ENCODE measurements at places on chromosomes 1 and 21.

DNA sequence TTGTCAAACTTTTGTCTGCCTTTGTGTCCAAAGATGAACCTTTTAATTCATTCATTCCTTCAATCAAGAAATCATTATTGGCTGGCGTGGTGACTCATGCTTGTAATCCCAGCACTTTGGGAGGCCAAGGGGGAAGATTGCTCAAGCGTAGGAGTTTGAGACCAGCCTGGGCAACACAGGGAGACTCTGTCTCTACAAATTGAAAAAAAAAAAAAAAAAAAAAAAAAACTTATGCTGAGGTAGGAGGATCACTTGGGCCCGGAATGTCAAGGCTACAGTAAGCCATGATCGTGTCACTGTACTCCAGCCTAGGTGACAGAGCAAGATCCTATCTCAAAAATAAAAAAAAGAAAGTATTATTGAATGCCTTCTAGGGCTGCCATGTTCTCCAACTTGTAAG is 51.3 kb upstream of the CXADR start:
- DNase-seq, result peak; percentile 47

- peak; percentile 84 for DNase-seq
These were observed 11.9 kb upstream of the PADI3 start for GRCh38 chr1:17236779-17237560.

GRCh38 chr1:234983564-234984238 is 144.9 kb downstream of the TOMM20 start:
- no peak for DNase-seq

- no peak for DNase-seq
These were observed 80.4 kb upstream of the SPATA6 start for GRCh38 chr1:48552420-48552819.

DNA sequence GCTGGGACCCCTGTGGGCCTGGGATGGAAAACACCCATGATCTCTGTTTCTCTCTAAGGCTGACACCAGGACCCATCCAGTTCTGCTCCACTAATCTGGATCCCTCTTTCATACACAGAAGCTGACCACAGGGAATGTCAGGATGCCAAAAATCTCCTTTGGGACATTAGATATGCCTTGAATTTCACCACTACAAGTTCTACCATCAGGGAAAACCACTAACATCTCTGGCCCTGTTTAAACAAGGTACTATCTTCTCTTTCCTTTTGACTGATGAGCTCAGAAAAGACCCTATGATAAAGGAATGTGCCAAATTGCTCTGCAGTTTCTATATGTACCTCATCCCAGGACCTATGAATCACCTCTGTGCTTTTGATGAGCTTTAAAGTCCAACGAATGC is 10.2 kb upstream of the PLXNA2 start:
- no peak for DNase-seq

DNA sequence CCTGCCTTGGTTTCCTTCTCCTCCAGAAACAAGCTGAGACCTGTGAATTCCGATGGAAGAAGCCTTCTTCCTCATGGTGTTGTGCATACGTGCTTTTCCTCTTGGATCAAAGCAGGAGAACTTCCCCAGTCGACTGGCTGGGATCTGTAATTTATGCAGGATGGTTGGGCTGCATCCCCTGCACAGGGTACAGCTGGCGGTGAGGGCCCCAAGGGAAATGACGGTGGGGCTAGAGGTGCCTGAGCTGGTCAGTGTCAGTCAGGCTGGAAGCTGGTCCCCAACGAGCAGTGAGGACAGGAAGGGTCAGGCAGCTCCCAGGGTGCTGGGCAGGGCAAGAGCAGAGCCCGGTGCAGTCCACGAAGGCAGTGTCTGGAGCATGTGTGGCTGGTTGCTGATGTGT is 106.7 kb downstream of the CNIH3 start:
- DNase-seq, result no peak

- peak; percentile 70 for DNase-seq
These were observed 144.9 kb upstream of the HOOK1 start for GRCh38 chr1:59669752-59670312.

GRCh38 chr1:240801442-240801841 is 189.5 kb upstream of the GREM2 start:
- peak; percentile 44 for DNase-seq

DNA sequence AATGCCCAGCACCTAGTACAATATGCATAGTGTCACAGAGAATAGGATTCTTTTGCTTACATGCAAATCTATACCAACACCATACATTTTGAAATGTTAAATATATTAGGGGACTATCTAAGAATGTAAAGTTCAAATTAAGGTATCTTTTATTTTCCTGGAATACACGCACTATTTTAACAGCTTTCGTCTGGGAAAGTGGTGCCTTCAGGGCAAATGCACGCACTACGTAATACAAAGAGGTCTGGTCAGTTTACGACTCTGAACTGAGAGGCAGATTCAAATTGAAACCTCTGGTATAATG is 931 bp downstream of the FUBP1 start:
- DNase-seq, result no peak

DNA sequence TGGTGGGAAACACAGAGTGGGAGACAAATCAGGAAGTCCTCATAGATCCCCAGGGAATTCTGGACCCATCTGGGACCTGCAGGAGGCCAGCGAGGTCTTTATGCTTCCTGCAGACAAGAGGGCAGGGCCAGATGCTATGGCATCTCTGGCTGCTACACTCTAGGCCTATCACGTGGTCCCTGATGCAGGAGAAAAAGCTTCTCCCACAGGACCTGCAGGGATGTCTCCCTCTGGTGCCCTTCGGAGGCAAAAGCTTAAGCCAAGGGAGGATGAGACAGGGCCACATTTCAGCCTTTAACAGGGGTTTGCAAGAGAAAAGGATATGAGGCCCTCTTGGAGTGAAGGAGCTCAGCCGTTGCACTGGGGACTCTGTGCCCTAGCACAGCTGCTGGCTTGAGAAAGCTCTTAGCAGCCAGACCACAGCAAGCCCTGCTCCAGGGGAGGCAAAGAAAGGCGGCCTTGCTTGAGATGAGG is 243.0 kb downstream of the C1orf94 start:
- no peak for DNase-seq

- no peak for DNase-seq
These were observed 16.1 kb downstream of the CD101 start for GRCh38 chr1:117017648-117018047.

DNA sequence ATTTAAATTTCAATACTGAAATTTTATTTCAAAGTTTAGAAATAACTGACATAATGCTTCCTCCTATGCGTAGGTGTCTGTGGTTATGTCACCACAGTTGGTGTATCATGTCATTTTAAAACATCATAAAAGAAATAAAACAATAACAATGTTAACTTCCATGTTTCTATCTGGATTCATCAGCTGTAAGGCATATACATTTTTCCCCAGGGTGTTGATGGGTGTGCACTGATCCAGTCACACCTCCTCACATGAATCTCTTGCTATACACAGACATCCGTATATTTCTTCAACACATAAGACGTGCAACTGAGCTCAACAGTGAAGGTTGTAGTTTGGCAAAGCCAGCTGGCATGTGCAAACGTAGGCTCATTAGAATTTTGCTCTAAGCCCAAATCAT is 6.2 kb downstream of the KCNA3 start:
- DNase-seq, result no peak

DNA sequence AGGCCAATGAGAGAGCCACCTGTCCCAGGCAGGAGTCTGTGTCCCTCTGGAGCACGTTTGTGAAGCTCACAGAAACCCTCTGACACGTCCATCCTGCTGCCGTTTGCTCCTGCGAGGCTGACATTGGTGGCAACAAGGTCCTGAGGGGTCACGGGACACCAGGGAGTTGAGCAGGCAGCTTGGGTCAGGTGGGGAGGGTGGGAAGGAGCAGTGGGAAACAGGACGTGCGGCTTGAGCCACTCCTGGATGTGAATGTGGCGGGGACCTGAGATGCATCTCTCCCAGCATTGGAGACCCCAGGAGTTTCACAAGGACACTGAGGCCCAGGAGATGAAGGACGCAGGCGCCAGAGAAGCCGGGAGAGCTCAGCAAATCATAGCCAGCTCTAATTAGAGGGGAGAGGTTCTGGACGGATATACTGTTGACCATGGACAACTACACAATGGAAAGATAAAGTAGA is 149.0 kb downstream of the PEX14 start:
- DNase-seq, result no peak

- no peak for DNase-seq
These were observed 7.7 kb downstream of the ARMH1 start for GRCh38 chr1:44681905-44682882.

GRCh38 chr1:12383786-12384185 is 154.0 kb downstream of the VPS13D start:
- DNase-seq, result peak; percentile 17

GRCh38 chr1:207672522-207673130 is 27.7 kb downstream of the CR1L start:
- DNase-seq, result peak; percentile 61

GRCh38 chr1:91501971-91502671 is 1.5 kb downstream of the CDC7 start:
- DNase-seq, result no peak

DNA sequence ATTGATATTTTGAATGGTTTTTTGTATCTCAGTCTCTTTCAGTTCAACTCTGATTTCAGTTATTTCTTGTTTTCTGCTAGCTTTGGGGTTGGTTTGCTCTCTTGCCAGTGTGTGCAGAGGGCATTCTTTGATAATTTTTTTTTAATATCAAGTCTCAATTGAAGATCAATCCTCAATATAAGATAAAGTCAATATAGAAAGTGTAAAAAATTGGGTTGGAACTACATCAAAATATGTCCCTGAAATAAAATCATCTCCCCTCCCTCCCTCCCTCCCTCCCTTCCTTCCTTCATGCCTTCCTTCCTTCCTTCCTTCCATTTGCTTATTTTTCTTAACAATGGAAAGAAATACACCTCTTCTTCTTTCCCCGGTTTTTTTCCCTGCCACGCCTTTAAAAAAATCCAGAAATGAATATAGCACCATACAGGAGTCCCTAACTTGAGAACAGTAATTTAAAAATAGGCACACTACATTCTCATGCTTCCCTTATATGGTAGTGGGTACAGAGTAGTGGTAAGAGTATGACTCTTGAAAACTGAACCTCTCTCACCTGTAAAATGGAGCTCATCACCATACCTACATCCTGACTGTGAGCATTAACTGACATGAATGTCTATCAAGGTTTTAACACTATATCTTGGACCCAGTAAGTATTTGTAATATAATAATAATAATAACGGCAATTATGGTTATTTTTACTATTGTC is 221.9 kb downstream of the GIPC2 start:
- DNase-seq, result no peak

DNA sequence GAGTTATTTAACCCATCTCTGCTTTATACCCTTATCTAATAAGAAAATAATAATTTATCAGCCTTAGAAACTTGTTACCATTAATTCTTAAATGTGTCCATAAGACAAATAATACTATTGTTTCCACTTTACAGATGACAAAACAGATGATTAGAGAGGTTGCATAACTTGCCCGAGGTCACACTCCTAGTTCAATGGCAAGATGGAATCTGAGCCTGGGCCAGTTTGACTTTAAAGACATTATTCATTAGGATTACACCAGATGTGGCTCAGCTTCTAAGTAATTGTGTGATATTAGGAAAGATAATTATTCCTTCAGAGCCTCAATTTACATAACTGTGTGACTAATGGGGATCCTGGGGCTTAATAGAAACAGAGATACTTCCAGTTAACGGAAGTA is 42.3 kb upstream of the KCNK2 start:
- DNase-seq, result no peak

DNA sequence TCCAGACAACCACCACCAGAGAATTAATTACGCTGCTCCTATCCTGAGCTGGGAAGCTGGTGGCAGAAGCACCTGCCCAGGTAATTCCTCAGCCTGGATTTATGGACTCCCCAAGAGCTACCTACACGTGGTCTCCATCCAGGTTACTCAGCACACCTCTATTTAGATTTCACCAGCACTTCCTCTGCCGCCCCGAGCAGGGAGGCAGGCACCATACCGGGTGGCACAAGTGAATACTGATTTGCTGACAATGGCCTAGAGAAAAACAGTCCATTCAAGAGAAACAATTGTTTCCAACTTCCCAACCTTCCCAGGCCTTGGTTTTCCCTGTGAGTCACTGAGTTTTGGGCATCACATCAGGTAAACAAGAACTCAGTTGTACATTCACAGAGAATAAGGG is 134.3 kb downstream of the MATN1 start:
- no peak for DNase-seq

- peak; percentile 82 for DNase-seq
These were observed 8.8 kb upstream of the ATP13A2 start for GRCh38 chr1:17020502-17020901.

GRCh38 chr1:53183095-53183990 is 13.3 kb upstream of the CPT2 start:
- DNase-seq, result peak; percentile 99

DNA sequence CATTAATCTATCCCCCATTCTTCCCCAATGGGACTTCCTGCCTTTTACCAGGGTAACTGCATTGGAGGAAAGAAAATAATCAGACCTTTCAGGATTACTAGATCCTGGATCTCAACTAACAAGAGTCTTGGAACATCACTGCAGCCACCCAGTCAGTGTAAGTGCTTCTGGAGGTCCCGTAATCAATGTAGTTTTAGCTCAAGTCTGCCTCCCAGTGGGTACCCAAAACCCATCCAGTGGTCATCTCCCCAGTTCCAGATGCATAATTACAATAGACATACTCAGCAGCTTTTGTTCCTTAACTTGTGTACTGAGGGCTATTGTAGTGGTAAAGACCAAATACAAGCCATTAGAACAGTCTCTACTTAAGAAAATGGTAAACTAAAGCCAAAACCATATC is 319.1 kb downstream of the GPATCH2 start:
- DNase-seq, result no peak

DNA sequence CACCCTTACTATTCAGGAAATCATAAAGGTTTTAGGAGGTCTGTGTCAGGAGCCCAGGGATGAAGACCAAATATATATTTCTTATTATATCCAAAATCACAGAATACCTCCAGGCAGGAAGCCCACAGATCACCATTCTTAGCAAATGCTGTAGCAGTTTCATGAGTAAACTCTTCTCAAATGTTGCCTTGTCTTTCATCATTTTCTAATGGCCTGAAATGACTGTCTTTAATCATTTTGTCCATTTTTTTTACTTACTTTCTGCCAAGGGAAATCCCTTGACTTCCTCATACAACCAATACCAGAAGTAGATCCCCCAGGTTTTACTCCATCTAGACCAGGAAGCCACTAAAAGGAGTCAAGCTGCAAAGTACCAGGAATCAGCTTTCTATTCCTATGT is 32.4 kb downstream of the PSMG1 start:
- DNase-seq, result no peak

DNA sequence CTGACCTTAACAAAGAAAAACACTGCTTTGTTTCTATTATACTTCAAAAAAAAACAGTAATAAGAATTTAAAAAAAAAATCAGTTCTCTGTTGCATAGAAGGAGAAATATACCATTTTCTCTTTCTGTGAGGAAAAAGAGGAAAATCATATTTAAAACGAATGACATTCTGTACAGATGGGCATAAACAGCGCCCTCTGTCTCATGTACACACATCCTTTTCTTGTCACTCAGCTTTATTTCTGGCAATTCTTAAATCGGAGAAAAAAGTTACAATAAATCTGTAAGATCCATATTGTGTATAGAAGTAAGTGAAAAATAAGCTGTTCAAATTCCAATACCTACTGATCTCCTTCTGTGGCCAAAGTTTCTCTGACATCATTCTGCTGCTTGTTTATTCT is 245.4 kb downstream of the SMYD3 start:
- no peak for DNase-seq

GRCh38 chr1:53172426-53173128 is 24.0 kb upstream of the CPT2 start:
- peak; percentile 82 for DNase-seq

GRCh38 chr1:24720152-24720551 is 25.1 kb upstream of the CLIC4 start:
- peak; percentile 82 for DNase-seq

Measured in fibroblast of villous mesenchyme (primary cell).